ENCODE measurements at places on chromosomes 5 and 9. TPM values are rescaled to one million over a fixed set of nuclear protein-coding genes. Genes with fewer than 3 reads are reported as not detected.

DNA sequence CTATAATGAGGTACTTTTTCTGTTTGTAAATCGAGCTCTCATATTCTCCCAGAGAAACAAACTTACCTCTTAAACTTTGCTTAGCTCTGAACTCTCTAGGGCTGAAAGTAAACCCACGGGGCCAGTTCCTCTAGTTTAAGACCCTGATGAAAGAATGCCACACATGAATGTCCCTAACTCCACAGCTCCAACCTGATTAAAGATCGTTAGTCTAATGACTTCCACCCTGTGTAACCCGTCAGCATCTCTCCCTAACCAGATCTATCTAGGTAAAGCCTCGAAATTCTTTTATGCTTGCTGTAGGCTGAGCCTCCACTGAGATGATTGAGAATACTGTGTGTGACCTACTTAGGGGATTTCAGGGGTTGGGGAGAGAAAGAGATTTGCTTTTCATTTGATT is 27.0 kb downstream of the ADRA1B start:
- no peak overlapping the region for H3K27ac ChIP-seq
- no peak for DNase-seq
- H3K4me1 ChIP-seq: peaks cover 12% of the 10 kb centered on the region
- H3K4me3 ChIP-seq: no peak overlapping the region
- H3K27me3 ChIP-seq: no peaks in the 10 kb centered on the region
- no peaks in the 10 kb centered on the region for H3K36me3 ChIP-seq

IL3 gene
- total RNA-seq: not detected

DNA sequence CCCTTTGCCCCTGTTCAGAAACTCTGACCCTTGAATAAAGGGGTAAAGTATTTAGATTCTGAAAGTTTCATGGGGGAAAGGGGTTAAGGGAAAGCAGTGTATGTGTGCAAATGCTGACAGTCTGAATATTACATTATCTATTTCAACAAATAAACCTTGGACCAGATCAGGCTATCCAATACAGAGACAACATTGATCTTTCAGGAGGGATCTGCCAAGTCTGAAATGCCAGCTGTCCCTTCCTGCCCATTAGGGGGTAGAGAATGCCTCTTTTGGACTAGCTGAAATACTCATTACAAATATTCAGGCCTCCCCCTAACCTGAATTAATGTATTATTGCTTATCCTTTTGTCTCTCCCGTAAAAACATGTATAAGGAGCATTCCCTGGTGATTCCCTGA is 219.5 kb downstream of the NR3C1 start:
- H3K27ac ChIP-seq: no peak overlapping the region
- no peak for DNase-seq
- no peaks in the 10 kb centered on the region for H3K27me3 ChIP-seq
- H3K4me1 ChIP-seq: no peaks in the 10 kb centered on the region
- no peaks in the 10 kb centered on the region for H3K36me3 ChIP-seq

DNA sequence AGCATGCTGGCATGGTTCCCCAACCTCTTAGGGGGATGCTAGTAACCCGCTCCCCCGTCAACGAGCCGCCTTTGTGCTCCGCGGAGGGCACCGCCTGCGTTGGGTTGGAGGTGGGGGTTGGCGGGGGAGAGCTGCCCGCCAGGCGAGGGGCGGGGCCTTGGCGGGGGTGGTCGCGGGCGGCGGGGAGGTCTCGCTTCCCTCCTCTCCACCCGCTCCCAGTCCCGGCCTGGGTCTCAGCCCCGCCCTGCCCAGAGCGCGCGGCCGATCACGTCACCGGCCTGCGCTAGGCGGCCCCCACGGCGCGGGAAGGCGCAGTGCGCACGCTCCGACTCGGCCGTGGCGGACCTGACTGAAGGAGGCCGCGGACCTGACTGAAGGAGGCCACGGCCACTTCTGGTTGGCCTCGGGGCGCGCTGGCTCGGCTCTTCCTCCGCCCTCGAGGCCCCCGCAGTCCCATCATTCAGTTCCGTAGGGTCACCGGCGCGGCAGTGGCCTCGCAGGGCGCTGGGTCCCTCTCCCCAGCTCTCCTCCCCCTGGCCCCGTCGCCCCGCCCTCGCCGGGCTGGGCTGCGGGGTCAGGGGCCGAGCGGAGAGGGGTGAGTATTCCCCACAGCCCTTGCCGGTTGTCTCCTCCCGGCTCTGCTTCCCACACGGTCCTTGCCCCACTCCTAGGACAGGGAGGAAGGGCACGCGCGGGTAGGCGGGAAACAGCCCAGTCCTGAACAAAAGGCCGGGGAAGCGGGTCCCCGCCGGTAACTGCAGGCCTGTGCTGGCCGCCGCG is at the start of gene ATG10:
ATG10 (plus strand) TSS at position 312 of the 780 bp plus-strand sequence. CDS start 15,548 bp downstream, outside the sequence.
- H3K27me3 ChIP-seq: no peaks in the 10 kb centered on the region
- 0 out of 2 replicates have a peak, but pooled peaks cover 3% of the 10 kb centered on the region for H3K4me1 ChIP-seq
- H3K27ac ChIP-seq: peak within 1 kb of the TSS; percentile 77
- peak; percentile 97 for DNase-seq
- no peaks in the 10 kb centered on the region for H3K36me3 ChIP-seq

IL31RA gene
- total RNA-seq: 0.89 TPM

CCDC183 gene
- 0.76 TPM for total RNA-seq

PDE6A gene
- total RNA-seq: not detected

DNA sequence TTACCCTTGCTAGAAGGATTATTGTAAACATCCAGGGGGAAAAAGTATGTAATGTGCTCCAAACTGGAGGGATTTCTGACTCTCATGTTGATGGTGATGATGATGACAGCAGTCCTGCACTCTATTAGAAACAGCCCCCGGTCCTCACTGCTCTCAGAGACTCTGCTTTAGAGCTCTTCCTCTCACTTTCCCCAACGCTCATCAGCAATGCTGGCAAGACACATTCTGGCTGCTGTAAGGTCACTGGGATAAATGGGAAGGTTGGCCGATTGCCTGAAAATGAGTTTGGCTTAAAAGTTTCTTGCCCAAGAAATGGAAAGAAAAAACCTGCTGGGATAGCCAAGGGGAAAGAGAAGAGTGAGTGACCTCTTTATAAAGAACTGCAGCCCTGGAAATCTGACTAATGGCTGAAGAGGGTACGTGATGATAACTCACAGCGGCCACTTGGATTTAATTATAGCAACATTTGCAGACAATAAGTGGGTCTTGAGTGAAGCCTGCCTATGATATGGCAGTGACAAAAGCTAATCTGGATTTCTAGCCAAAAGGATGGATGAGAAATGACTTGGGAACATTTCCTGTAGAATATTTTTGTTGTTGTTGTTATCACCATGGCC is 235.8 kb downstream of the TMEM38B start:
- H3K4me1 ChIP-seq: no peaks in the 10 kb centered on the region
- H3K4me3 ChIP-seq: no peak overlapping the region
- H3K27me3 ChIP-seq: no peaks in the 10 kb centered on the region
- H3K27ac ChIP-seq: no peak overlapping the region
- no peaks in the 10 kb centered on the region for H3K36me3 ChIP-seq

PAPPA gene
- total RNA-seq: 31.5 TPM

LCN9 gene
- not detected for total RNA-seq

DNA sequence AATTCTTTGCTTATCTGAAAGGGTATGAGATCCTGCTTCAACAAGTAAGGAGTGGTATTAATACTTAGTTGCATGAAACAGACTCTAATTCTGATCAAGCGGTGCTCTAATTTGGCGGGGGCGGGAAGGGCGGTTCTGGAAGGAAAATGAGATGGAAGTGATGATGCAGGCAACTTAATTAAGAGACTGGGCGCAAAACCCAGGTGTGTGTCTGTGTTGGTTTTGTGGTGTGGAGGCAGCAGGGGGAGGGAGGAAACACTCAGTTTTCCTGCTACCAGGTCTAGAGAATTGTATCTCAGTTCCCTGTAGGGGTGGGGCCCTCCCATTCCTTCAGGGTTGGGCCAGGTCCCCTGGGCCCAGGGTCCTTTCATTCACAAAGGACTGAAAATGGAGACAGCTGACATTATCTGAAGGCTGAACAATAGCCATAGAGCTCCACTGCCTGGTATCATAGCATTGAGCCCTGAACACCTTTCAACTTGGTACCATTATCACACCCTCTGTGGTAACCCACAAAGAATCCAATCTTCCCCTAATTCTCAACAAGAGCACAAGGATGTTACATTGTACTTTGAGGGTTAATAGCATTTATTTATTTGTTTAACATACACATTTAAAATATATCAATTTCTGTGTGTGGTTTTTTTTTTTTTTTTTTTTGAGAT is 17.2 kb upstream of the C5orf47 start:
- H3K27ac ChIP-seq: no peak overlapping the region
- H3K27me3 ChIP-seq: no peaks in the 10 kb centered on the region
- no peak overlapping the region for H3K4me3 ChIP-seq
- H3K4me1 ChIP-seq: no peaks in the 10 kb centered on the region
- no peak for DNase-seq
- H3K36me3 ChIP-seq: no peaks in the 10 kb centered on the region

DNA sequence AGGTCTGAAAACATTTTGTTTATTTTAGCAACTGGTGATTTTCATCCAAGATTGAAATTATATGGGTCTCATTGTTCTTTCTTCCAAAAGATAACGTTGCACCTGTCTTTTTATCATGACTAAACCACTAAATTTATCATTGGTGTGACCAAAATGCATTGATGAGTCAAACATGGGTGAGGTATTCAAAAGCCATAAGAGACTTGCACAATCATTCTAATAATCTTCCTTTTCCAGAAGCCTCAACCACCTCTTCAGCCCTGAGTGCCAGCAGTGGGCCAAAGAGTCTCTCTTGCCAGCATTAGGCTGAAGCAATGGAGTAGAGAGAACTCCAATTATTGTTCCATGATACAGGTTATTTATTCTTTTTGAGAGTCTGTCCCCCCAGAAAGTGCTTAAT is 198.9 kb downstream of the LURAP1L start:
- H3K4me3 ChIP-seq: no peak overlapping the region
- H3K36me3 ChIP-seq: no peaks in the 10 kb centered on the region
- no peaks in the 10 kb centered on the region for H3K27me3 ChIP-seq
- no peak overlapping the region for H3K27ac ChIP-seq

DNA sequence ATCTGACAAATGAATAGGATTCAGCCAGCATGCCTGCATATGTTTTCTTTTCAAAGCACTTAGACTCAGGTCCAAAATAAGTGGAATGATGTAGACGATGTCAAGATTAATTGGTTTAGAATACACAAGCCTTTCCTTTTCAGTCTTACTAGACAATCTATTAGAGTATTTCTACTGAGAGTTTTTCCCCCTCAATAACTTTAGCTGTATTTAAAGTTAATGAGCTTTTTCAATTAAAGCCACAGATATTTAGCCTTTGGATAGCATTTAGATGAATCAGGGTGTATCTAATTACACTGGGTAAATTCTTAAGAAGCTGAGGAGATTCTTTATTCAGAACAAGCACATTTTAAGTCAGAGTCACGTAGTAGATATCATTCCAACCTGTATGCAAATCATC is 198.7 kb upstream of the MPDZ start:
- H3K27ac ChIP-seq: no peak overlapping the region
- DNase-seq: peak; percentile 4
- 0 out of 2 replicates have a peak, but pooled peaks cover 19% of the 10 kb centered on the region for H3K4me1 ChIP-seq
- no peaks in the 10 kb centered on the region for H3K36me3 ChIP-seq
- no peak overlapping the region for H3K4me3 ChIP-seq

SERF1A gene
- 15.3 TPM for total RNA-seq

ZFP2 gene
- 1.8 TPM for total RNA-seq

DNA sequence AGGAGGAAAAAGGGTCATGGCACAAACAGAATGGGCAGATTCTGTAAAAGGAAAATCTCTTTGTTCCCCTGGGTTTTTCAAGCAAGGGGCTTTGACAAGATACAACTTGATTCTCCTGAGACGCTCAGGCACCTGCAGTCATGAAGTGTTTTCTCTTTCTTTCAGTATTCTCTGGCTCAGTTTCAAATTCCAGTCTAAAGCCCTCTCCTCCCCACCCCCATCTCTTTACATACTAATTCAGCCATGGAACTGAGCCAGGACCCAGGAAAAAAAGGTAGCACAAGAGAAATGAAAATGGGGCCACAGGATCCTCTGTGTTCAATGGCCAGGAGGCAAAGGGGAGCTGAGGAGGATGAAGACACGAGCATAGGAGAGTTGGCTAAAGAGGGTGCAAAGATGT is 408.4 kb downstream of the SPOCK1 start:
- H3K27me3 ChIP-seq: no peaks in the 10 kb centered on the region
- DNase-seq: no peak
- H3K4me3 ChIP-seq: no peak overlapping the region
- H3K36me3 ChIP-seq: no peaks in the 10 kb centered on the region
- peaks cover 11% of the 10 kb centered on the region for H3K4me1 ChIP-seq

DNA sequence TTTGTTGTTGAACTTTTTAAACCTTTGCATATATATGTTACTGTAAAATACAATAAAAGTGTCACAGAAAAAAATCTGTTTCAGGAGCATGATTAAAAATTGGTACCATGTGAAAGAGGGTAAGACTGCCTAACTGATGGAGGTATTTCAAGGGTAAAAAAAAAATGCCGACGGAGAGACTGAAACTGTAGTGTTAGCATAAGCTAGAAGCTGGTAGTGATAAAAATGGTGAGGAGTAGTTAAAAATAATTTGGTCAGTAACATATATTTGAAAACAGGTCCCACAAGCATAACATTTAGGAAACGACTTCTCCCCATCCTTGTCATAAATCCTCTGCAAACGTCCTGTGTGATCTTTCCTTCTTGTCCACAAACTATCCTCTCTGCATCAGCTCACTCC is 64.7 kb downstream of the MEF2C start:
- H3K4me1 ChIP-seq: no peaks in the 10 kb centered on the region
- H3K27ac ChIP-seq: no peak overlapping the region
- H3K36me3 ChIP-seq: no peaks in the 10 kb centered on the region
- H3K4me3 ChIP-seq: no peak overlapping the region

DNA sequence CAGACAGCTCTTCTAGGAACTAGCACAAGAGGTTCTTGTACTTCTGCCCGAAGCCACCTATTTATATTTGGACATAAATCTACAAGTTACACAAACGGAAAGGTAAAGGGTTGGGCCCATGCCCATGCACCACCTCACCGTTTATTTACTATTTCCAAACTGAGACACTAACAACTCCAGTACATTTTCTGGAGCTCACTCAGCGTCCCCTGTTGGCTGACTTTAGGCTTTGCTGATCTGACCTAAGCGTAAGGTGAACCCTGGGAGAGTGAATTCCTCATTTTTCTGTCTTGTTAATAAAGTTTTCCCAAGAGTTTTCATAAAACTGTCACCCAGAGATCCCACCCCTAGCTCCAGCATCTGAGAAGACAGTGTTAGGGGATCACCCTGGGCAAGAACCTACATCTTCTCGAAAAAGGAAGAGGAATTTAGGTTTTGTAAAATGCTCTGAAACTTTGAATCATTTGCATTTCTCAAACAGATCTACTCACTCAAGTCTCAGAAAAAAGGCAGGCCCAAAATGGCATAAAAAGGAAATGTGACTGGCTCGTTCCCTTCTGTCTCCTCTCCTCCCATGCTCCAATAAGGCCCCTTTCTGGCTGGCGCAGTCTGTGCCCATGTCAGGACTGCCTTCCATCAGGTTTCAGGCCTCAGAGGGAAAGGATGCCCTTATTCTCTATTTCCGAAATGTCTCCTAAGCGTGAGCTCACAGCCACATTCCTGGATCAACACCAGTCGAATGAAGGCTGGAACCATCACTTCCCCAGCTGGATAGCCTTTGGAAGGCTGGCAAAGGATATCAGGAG is 201.3 kb downstream of the FANCC start:
- H3K27me3 ChIP-seq: no peaks in the 10 kb centered on the region
- no peak overlapping the region for H3K4me3 ChIP-seq
- no peak overlapping the region for H3K27ac ChIP-seq
- no peaks in the 10 kb centered on the region for H3K4me1 ChIP-seq
- no peak for DNase-seq

IFNA10 gene
- total RNA-seq: not detected

Measured in GM23248 (cell line).